SJCRH30 (cell line): ENCODE measurements at places on chromosomes 7 and 10.

DNA sequence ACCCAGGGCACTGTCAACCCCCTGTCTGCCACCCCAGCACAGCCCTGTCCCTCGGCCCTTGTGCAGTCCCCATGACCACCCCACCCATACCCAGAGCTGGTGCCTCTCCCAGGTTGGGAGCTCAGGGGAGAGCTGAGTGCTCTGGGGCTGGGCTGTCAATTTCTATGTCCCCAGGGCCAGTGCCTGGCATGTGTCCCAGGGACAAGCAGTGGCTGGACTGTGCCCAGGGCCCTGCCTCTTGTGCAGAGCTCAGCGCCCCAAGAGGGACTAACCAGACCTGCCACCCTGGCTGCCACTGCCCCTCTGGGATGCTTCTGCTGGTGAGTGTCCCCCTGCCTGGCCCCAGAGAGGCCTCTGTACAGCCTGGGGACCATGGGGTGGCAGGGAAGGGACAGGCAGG, 29.0 kb upstream of the ZNF862 start:
- no peak overlapping the region for H3K4me3 ChIP-seq
- DNase-seq, result no peak
- no peak overlapping the region for H3K27ac ChIP-seq
- H3K4me1 ChIP-seq, result no peaks in the 10 kb centered on the region

- no peak overlapping the region for H3K27ac ChIP-seq
- H3K4me1 ChIP-seq, result no peaks in the 10 kb centered on the region
- H3K36me3 ChIP-seq, result no peaks in the 10 kb centered on the region
- no peaks in the 10 kb centered on the region for H3K27me3 ChIP-seq
- no peak for DNase-seq
These were observed 41.8 kb downstream of the LCOR start for GRCh38 chr10:96873756-96874467.

DNA sequence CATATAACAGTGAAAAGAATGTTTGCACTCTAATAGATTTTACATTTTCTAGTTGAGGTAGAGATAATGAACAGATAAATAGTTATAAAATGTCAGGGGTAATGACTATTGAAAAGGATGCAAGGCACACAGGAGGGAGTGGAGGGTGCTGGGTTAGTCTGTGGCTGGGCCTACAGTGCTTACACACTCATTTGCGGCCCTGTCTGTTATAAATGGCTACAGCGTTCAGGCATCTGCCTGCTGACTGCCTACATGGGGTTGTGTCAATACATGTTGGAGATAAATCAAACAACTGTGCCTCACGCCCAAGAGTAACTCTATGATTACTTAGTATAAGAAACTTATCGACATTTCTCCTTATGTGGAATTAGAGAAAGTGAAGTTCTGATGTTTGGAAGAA, 313.3 kb downstream of the ACTR3B start:
- H3K27me3 ChIP-seq, result no peaks in the 10 kb centered on the region; the same call in 1 of the 2 replicates
- no peak overlapping the region for H3K27ac ChIP-seq
- no peaks in the 10 kb centered on the region for H3K36me3 ChIP-seq
- no peaks in the 10 kb centered on the region; the same call in 1 of the 2 replicates for H3K4me1 ChIP-seq
- no peak for DNase-seq

DNA sequence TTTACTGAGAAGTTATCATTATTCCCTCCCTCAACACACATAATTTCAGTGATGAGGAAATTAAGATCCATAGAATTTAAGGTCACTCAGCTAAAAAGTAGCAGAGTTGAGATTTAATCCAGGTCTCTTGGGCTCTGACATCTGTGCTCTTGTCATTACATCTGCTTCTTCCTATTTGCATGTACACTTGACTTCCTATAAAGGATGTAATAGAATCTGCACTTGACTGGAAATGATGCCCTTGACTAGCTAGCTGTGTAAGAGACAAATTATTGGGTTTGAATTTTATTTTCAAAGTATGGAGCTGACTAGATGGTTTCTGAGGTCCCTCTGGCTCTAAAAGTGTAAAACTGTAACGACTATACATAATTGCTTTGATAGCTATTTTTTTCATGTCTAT, 59.5 kb downstream of the AGK start:
- DNase-seq, result no peak
- no peaks in the 10 kb centered on the region for H3K27me3 ChIP-seq
- H3K36me3 ChIP-seq, result peaks cover 19% of the 10 kb centered on the region
- no peaks in the 10 kb centered on the region for H3K4me1 ChIP-seq
- no peak overlapping the region for H3K4me3 ChIP-seq

DNA sequence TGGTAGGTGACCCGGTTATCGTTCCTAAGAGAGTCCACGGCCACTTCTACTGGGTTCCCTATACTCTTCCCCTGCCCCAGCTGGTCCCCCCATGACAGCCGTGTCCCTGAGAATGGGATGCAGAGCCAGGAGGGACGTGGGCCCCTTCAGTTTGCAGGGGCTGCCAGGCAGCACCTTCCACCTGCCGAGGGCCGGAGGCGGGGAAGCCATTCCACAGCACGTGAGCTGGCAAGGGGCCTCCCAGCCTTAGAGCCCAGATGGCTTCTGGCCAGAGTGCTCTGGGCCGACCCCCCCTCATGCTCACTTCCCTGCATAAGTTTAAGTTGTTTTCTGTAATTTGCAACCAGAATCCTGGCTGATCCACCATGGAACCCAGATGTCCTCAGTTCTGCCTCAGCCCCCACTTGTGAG, 39.0 kb downstream of the DIP2C start:
- H3K27me3 ChIP-seq, result no peaks in the 10 kb centered on the region
- H3K27ac ChIP-seq, result no peak overlapping the region
- H3K4me3 ChIP-seq, result no peak overlapping the region
- no peaks in the 10 kb centered on the region for H3K36me3 ChIP-seq
- DNase-seq, result no peak
- H3K4me1 ChIP-seq, result no peaks in the 10 kb centered on the region

DNA sequence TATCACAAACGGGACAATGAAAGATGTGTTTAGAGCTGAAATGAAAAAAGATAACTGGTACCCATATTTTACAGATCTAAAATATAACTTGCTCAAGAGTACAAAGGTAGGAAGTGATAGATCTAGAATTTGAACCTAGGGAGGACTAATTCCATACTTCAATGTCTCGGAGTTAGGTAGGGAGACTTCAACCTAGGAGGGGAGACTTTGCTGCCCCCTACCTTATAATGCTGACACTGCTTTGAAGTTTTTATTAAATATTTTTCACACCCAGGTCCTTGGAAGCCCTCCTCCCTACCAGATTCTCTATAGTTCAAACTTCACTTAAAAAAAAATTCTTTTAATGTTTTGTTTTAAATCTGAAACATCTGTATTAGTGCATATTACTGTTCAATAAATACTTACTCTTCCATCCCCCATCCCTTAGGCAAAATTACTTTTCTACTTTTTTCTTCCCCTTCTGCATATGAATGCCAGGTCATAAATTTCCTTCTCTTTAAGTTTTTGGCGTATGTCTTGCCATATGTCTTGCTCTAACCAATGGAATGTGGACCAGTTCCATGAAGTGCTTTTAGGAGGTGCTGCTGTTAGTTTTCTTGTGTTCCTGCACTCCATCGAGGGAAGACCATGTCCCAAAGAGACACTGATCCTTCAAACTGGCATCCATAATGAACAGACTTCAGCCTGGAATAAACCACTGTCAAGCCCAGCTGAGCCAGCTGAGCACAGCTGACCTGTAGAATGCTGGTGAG, 57.8 kb downstream of the MICU1 start:
- no peak overlapping the region for H3K27ac ChIP-seq
- H3K4me1 ChIP-seq, result no peaks in the 10 kb centered on the region
- peaks cover 17% of the 10 kb centered on the region; the same call in 1 of the 2 replicates for H3K36me3 ChIP-seq
- H3K27me3 ChIP-seq, result no peaks in the 10 kb centered on the region

DNA sequence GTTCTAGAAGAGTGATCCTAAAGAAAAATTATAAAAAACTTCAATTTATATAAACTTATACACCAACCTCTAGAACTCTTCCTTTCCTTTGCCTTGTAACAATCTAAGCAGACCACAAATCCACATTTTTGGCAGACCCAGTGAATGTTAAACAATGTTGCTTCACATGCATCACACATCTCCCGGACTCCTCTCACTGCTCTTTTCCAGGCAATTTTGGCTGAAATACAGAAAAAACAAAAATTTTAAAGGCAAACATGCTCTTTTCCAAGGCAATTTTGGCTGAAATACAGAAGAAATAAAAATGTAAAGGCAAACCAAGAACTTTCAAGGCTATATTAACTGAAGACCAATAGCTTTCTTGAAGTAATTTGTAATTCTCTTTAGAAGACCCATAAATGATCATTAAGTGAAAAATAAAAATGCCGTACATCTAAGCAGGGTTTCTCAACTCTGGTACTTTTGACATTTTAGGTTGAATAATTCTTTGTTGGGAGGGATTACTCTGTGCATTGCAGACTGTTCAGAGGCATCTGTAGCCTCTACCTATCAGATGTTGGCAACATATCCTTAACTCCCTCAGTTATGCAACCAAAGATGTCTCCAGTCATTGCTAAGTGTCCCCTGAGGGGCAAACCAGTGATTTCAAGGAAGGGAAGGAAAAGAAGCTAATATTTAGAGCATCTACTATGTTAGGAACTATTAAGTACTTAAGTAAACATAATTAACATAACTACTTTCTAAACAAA, 64.4 kb downstream of the NRBF2 start:
- H3K27ac ChIP-seq, result no peak overlapping the region
- H3K36me3 ChIP-seq, result peaks cover 74% of the 10 kb centered on the region
- H3K4me1 ChIP-seq, result no peaks in the 10 kb centered on the region

- no peaks in the 10 kb centered on the region for H3K27me3 ChIP-seq
- peaks cover 3% of the 10 kb centered on the region; the same call in 1 of the 2 replicates for H3K36me3 ChIP-seq
- H3K4me3 ChIP-seq, result no peak overlapping the region
- H3K27ac ChIP-seq, result no peak overlapping the region
- peak; percentile 54 for DNase-seq
- peaks cover 33% of the 10 kb centered on the region for H3K4me1 ChIP-seq
These were observed 152.4 kb downstream of the PRPF18 start for GRCh38 chr10:13739183-13739582.

- H3K27ac ChIP-seq, result no peak overlapping the region
- no peak for DNase-seq
- no peaks in the 10 kb centered on the region for H3K27me3 ChIP-seq
- no peaks in the 10 kb centered on the region for H3K4me1 ChIP-seq
- no peaks in the 10 kb centered on the region for H3K36me3 ChIP-seq
- no peak overlapping the region for H3K4me3 ChIP-seq
These were observed 106.6 kb downstream of the PRKCQ start for GRCh38 chr10:6473430-6473829.

DNA sequence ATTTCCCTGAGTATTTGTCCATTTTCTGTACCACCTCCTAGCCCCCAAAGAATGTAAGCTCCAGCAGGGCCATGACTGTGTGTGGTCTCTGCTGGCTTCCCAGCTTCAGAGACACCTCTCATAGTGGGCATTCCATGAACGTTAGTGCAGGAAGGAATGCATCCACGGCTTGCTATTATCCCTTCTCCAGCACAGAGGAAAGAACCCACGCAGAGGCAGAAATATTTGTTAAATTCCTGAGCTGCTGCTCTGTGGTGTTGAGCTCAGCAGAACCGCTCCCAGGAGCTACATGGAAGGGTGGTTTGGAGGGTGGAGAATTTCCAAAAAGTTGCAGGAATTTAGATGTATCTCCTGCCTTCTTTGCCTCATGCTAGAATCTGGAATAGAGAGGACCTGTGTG, 275.2 kb downstream of the POU6F2 start:
- DNase-seq, result no peak
- H3K27ac ChIP-seq, result no peak overlapping the region
- H3K4me3 ChIP-seq, result no peak overlapping the region
- H3K4me1 ChIP-seq, result peaks cover 7% of the 10 kb centered on the region; the same call in 1 of the 2 replicates
- peaks cover 4% of the 10 kb centered on the region; the same call in 1 of the 2 replicates for H3K27me3 ChIP-seq

DNA sequence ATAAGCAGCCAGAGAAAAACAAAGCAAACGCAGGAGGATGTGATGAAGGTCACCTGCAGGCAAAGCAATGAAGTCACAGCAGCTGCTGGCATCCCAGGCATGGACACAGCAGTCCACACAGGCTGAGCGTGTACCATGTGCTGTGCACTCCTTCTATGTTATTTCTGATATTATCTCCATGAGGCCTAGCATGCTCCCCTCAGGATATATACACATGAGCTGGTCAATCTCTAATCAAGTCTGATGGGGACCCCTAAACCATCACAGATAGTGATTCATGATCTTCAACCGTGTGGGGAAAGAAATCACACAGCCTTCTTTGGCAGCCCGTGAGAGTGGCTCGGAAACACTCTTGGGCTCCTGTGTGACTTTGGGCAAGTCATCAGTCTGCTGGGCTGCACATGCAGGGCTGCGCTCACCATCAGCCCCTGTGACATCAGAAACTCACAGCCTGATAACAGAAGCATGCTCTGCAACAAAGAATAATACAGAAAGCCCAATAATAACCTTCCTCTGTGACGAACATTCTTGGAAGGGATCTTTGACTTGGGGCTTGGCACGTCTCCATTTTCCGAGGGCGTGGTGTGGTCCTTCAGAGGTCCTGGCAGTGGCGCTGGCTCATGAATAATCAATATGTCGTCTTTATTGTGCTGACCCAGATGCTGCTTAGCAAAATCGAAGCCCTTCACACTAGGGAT, 83.0 kb upstream of the ATP6V0A4 start:
- DNase-seq, result no peak
- peaks cover 17% of the 10 kb centered on the region for H3K36me3 ChIP-seq
- H3K27ac ChIP-seq, result no peak overlapping the region
- H3K27me3 ChIP-seq, result no peaks in the 10 kb centered on the region

DNA sequence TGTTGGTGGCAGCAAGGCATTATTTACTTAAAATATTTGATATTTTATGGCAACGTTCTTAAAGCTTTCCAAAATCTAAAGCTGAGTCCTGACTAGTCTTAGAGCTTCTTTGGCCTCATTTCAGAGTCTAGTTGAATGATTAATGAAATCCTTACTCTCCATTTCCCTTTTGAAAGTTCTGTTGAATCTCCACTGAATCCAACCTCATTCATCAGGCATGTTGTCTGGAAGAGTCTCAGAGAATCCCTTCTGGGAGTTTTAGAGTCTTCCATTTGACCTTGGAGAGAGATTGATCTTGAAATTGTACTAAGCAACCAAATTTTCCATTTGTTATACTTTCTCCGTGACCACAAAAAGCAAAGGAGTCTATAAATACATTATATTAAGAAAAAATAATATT, 198.5 kb upstream of the TMEM196 start:
- no peak for DNase-seq
- no peak overlapping the region for H3K27ac ChIP-seq
- H3K27me3 ChIP-seq, result no peaks in the 10 kb centered on the region
- H3K4me1 ChIP-seq, result 0 out of 2 replicates have a peak, but pooled peaks cover 4% of the 10 kb centered on the region
- H3K4me3 ChIP-seq, result no peak overlapping the region

DNA sequence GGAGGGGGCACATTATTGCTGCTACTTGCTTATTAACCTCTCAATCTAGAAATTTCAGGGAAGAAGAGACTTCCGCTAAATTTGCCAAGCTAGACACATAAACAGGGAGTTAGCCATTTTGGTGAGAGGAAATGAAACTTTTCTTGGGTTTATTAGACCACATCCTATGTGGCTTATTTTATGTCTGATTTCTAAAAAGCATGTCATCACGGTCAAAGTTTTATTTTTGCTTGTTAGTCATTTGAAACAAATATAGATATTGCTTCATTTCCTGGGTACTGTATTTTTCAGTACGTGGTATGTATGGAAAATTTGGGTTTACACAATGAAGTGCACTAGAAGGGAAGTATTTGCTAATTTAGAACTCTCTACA, 144.1 kb downstream of the TCF7L2 start:
- no peak for DNase-seq
- H3K4me3 ChIP-seq, result no peak overlapping the region
- peaks cover 8% of the 10 kb centered on the region; the same call in 1 of the 2 replicates for H3K4me1 ChIP-seq
- H3K27me3 ChIP-seq, result no peaks in the 10 kb centered on the region
- H3K27ac ChIP-seq, result no peak overlapping the region
